ENCODE measurements at places on chromosomes 2 and 18.

DNA sequence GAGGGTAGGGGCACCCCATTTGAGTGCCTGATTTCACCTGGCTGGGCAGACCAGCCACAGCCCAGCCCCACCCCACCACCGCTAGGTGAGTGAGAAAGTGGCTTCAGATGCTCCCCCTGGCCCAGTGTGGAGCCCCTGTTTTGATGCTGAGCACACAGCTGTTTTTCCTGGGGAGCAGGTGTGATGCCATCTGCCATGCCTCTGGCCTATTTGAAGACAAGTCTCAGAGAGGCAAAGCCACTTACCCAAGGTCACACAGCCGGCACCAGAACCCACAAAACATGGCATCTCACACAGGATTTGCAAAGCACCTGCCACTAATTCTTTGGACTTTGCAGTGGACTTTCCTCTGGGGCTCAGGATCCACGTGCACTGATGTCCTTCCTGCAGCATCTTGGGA is 131.3 kb downstream of the INHBB start:
- no peak for DNase-seq

- no peak for DNase-seq
Measured at GRCh38 chr2:55012672-55013484, 37.4 kb downstream of the RTN4 start.

DNA sequence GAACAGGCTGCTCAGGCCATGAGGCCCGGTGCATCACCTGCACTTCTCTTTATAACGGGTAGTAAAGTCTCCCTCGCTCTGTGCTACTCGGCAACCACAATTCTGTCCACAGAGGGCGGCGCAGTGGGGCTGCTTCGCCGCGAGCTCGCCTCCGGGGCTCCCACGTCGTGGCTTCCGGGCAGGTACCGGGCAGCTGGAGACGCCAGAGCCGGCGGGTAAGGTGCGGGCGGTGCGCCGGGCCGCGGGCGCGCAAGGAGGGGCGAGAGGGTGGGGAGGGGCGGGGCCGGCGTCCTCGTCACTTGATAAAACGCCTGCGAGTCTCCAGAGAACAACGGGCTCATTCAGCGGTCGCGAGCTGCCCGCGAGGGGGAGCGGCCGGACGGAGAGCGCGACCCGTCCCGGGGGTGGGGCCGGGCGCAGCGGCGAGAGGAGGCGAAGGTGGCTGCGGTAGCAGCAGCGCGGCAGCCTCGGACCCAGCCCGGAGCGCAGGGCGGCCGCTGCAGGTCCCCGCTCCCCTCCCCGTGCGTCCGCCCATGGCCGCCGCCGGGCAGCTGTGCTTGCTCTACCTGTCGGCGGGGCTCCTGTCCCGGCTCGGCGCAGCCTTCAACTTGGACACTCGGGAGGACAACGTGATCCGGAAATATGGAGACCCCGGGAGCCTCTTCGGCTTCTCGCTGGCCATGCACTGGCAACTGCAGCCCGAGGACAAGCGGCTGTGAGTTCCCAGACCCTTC is at the start of gene ITGA6:
ITGA6 (plus strand) TSS at position 331 of the 734 bp plus-strand sequence.
- peak; percentile 85 for DNase-seq

DNA sequence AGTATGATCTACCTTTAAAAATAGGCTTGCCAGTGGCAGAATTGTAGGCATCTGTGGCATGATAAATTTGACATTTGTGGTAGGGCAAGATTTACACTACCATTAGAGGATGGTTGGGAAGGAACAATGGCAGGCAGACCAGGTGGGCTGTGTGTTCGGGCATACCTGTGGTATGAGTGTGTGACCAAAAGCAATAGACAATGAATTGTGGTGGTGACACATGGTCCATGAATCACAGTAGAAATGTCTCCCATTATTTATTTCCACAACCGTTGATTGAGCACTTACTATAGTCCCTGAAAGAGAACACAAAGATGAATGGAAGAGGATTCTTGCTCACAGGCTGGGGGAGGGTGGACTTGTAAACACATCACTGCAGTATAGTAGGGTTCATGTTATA is 29.9 kb upstream of the RUFY4 start:
- DNase-seq = no peak

GRCh38 chr2:225140723-225141122 is 98.5 kb upstream of the DOCK10 start:
- DNase-seq = no peak

Measured in NAMALWA (cell line).